ENCODE measurements at places on chromosomes 12 and 14.

- no peak for DNase-seq
Measured at GRCh38 chr14:57078054-57078453, 190.7 kb downstream of the EXOC5 start.

DNA sequence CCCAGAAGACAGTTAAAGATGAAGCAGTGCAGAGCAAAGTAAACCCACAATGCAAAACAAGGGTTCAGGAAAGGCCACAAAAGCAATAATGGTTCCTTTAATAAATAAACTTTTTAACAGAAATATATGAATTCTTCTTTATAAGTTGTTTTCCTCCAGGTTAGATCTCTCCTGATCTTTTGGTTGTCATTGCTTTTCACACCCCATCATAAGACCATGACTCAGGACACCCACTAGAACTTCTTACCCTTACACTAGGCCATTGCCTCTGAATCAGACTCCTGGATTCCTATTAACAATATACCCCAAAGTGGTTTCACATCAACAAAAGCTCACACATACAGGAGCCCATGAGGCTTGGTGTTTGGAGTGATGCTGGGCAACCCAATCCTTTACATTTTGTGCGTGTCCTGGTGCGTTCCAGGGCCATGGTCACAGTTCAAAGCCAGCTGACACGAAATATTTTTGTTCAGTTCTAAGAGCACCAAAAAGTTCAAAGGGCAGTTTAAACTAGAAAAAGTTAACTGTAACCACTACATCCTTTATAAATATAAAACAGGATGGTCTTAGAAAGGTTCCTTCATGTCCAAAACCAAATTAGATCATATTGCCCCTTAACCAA, 187.0 kb downstream of the EPS8 start:
- no peak for DNase-seq

- no peak for DNase-seq
Measured at GRCh38 chr12:132500856-132501180, 10.9 kb downstream of the FBRSL1 start.

- no peak for DNase-seq
Measured at GRCh38 chr14:70697701-70698100, 56.0 kb downstream of the TTC9 start.

DNA sequence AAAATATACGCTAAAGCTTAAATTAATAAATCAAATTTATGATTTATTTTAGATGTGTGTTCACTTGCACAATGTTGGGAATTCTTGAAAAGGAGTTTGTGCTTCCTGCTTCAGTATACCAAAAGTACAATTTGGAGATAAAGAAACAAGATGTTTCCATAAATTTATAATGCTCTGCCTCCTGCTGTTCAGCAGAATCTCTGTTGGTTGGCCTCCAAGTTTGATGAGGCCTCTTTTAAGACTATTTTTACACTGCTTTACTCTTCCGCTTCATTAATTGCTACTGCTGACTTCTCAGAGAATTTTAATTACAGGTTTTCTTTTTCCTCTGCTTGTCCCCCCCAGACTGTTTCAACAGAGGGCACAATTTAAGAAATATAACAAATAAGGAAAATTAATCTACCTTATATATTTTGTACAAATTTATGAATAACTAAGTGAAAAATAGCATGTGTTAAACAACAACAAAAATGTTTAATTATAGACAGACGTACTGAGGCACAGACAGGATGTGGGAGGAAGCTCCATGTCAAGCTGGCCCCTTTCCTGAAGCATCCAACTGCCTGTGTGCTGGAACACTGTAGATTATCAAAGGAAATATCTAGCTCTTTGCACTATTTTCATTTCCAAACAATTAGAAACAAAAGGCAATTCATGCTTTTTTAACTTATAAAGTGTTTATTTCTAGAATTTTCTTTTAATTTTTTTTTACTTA, 83.9 kb downstream of the PIK3C2G start:
- DNase-seq: no peak

DNA sequence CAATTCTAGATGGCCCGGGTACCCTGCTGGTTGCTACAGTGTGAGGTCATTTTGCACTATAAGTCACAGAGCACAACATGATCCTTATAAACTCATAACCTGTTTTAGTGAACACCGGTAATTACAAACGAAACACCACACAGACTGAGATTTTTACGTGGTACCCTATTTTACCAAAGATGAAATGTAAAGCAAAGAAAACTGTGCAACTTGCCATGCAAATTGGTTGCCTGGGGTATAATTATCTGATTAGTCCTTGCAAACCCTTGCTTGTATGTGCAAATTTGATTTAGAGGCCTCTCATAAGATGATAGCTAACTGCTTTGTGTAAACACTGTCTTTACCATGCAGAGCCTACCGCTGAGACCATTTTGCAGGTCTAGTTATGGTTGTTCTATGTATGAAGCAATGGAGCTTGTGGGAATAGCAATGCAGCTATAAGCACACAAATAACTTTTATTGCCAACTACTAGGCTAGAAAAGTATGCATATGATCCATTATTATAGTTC, 372.1 kb upstream of the FAR2 start:
- no peak for DNase-seq

GRCh38 chr14:96881713-96882112, 84.5 kb downstream of the VRK1 start:
- DNase-seq: no peak

GRCh38 chr12:65602610-65603295, 221.5 kb upstream of the HMGA2 start:
- DNase-seq: peak; percentile 50
